ENCODE measurements at places on chromosomes 13 and 19.
A peak's percentile ranks its signal among the peaks of the same experiment; 100 is the strongest.

DNA sequence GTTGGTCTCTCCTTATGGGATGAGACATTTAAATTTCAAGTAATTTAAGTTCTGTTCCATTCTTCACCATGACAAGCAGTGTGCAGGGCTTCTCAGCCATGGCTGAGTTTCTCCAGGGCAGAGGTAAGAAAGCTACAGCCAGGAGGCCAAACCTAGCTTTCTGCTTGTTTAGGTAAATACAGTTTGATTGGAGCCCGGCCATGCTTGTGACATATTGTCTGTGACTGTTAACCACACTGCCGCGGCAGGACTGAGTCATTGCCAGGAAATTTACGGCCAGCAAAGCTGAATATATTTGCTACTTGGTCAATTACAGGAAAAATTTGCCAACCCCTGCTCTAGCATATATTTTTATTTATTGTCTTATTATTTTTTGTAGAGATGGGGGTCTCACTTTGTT is 10.7 kb downstream of the NLRP8 start:
- DNase-seq, result no peak

DNA sequence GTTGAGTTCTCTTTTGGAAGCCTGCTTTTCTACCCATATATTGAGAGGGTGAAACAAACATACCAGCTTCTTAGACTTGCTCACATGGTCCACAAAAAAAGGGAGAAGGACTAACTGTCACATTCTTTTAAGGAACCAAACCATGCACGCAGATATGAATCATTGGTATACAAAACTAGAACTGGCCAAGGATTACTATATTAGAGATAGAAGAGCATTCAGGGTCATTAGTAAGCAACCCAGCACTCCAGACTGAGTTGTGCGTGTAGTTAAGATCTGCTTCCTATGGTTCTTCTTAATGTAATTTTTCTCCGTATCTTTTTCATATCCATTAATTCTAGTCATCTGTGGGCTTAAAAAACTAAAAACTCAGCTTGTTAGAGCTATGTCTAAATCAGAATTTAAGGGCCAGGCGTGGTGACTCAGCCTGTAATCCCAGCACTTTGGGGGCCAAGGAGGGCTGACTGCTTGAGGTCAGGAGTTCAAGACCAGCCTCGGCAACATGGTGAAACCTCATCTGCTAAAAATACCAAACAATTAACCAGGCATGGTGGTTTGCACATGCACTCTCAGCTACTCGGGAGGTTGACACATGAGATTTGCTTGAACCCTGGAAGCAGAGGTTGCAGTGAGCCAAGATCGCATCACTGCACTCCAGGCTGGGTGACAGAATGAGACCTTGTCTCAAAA is 19.6 kb downstream of the ALG5 start:
- DNase-seq, result no peak

DNA sequence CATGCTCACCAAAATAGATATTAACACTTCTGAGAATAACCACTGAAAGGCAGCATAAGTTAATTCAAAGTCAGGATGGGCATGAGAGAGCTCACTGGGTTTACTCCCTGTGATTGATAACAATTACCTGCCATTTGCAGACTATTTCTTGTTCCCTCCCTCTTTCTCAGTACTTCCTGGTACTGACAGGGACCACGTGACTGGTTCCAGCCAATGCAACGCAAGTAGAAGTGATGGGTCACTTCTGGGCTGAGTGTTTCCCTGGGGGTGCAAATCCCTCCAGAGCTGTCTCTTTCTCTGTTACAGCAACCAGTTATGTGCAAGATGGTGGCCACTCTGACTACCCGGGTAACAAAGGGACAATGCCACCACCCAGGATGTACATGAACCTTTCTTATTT is 118.8 kb downstream of the EFNB2 start:
- no peak for DNase-seq

DNA sequence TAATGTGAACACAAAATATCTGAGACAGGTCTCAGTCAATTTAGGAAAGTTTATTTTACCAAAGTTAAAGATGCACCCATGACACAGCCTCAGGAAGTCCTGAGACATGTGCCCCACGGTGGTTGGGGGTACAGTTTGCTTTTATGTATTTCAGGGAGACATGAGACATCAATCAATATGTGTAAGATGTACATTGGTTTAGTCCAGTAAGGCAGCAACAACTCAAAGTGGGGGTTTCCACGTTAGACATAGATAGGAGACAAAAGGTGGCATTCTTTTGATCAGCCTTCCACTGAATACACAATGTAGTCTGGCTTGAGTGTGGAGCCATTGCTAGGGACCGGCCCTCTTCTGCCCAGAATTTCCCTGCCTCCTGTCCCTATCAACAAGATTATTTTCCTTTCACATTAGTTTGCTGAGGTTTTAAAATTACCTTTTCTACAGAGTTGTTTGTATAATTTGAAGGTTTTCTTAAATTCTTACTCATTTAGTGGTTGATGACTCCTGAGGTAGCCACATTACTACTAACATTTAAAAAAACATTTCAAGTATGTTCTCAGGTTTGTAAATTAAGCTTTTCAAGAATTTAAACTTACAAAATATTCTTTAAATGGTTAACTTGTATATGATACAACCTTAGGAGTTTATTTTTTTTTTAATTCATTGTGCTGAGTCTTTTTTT is 33.2 kb downstream of the RNASEH2B start:
- DNase-seq, result no peak

GRCh38 chr13:33351319-33351718 is 65.8 kb upstream of the STARD13 start:
- no peak for DNase-seq

DNA sequence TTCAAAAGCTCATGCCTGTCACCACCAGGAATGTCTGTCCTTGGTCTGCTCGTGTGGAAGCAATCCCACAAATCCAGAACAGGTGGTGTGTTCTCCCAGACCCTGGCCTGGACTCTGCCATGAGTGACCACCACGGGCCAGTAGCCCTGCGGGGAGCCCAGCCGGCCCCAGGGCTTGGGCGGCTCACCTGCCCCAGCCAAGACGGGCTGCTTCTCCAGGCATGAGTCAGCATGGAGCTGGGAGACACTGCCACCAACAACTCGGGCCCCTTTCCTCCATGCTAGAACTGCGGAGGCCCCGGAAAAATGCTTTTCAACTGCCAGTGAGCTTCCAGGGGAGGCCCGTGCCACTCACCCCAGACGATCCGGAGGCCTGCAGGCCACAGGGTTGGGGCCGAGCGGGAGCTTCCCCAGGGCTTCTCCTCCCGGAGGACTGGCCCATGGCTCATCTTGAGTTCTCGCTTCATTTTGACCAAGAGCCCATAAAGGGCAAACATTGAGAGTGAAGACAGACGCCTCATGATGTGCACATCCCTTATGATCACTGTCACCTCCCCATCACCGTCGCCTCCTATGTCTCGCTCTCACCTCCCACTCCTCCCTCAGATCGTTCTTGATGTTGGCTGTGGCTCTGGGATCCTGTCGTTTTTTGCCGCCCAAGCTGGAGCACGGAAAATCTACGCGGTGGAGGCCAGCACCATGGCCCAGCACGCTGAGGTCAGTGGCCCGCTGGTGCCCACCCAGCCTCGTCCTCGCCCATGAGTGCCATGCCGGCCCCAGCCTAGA is 16.7 kb downstream of the YIPF2 start:
- DNase-seq, result no peak

DNA sequence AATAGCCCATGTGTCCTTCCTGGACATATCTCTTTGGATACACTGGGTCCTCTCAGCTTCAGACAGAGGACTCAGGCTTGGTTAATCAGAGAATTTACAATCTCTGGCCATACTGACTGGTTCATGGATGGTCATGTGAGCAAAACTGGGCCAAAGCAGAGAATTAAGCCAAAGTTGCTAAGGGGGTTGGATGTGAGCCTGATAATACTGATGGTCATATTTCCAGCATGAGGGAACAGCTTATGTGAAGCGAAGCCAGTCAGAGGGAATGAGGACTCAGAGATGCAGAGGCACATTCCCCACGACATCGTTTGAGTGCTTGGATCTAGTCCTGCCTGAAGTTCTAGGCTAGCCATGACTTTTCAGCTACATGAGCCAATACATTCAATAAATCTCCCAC is 22.0 kb upstream of the LRRC4B start:
- no peak for DNase-seq

DNA sequence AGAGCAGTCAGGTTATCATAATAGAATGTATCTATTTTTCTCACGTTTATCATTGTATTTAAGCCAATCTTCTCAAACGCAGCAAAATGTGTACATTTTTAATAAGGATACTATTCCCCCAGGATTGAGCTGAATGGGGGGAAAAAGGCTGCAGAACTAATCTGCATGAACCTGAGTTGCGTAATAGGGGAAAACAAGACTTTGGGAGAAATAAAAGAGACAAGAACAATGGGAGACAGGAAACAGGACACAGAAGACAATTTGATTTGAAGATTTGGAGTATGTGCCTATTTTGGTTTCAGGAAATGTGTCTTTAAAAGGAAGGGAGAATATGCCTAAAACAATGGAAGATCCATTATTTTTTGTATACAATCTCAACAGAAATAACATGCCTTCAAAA is 844.5 kb downstream of the DIAPH3 start:
- DNase-seq, result no peak

- no peak for DNase-seq
Measured at GRCh38 chr13:97122381-97122996, 99.6 kb upstream of the MBNL2 start.

GRCh38 chr19:7161292-7161691 is 91.8 kb downstream of the ZNF557 start:
- no peak for DNase-seq

DNA sequence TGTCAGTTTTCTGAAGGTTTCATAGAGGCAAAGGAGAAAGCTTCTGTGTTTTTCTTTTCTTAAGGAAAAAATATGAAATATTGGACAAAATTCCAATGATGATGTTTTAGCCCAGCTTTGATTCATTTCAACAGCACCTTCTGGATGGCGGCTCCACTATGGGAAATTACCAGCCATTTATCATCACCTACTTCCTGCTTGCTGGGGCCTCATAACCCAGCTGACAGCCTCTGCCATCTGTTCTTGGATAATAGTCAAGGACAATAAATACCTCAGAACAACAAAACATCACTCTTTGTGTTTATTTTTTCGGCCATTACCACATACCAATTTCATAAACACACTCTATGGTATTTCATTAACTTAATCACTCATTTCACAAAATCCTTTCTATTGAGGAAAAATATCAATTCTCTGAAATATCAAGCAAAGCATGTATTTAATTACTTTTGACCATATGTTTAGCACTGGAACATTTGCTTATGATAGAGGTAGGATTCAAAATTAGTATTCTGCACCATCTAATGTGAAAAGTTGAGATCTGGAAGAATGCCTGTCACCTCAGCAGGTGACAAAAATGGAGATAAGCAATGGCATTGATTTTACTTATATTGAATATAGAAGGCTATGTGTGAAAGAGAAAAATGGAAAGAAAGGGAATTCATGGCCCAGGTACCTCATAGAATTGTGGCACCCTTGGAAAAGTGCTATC is 629.7 kb downstream of the LIG4 start:
- DNase-seq, result no peak

- no peak for DNase-seq
Measured at GRCh38 chr19:18789883-18790565, 1.1 kb downstream of the COMP start.

DNA sequence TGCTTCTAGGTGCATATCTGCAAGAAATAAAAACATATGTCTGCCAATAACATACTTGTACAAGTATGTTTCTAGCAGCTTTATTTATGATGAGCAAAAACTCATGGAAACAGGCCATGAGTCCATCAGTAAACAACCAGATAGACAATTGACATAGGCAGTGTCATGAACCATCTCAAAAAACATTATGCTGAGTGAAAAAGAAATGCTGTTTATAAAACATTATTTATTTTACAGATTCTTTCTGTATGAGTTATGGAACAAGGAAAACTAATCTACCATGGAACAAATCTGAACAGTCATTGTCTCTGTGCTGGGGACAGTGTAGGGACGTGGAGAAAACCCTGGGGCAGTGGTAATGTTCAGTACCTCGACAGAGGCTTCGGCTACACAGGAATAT is 283.9 kb downstream of the UQCRFS1 start:
- no peak for DNase-seq

- DNase-seq, result peak; percentile 46
Measured at GRCh38 chr19:19224852-19225494, 13.2 kb downstream of the NCAN start.

GRCh38 chr13:35723053-35723461 is 246.6 kb upstream of the MAB21L1 start:
- no peak for DNase-seq

GRCh38 chr13:114319441-114319913 is 5.2 kb downstream of the CHAMP1 start:
- no peak for DNase-seq

GRCh38 chr13:41655997-41656396 is 198.6 kb downstream of the RGCC start:
- DNase-seq, result no peak

DNA sequence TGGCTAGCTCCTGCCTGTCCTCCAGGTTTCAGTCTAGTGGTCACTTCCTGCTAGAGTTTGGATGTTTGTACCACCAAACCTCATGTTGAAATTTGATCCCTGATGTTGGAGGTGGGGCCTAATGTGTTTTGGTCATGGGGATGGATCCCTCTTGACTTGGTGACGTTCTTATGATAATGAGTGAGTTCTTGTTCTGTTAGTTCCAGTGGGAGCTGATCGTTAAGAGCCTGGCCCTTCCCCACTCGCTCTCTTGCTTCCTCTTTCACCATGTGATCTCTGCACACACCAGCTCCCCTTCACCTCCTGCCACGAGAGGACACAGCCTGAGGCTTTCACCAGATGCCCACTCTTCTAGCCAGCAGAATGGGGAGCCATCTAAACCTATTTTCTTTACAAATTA is 86.8 kb upstream of the SCEL start:
- DNase-seq, result no peak

- no peak for DNase-seq
Measured at GRCh38 chr13:105817498-105817897, 718.0 kb downstream of the EFNB2 start.

DNA sequence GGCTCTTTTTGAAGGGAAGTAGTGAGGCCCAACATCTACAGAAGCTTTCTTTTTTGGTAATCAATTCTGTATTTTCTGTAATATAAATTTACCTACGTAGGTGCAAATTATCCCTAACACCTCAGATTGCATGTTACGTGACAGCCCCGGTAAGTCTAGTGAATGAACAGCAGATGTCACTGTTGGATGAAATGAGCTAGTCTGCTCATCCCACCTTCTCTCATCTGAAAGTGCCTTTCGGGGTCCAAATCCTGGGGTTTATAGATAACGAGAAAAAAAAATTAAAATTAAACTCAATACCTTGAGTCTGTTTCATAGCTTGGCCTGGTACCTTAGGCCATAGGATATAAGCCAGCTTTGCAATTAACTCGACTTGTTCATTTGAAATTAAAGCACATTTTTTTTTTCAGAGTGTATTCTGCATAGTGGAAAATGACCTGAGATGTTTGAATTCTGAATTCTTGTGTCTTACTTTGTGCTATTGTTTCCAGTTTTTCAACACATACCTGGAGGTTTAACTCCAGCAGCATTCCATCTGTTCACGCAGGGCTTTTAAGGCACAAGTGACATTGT is 548.2 kb downstream of the GPC5 start:
- DNase-seq, result no peak

- DNase-seq, result no peak
Measured at GRCh38 chr19:56966225-56966696, 125.7 kb upstream of the PEG3 start.

All from activated CD4-positive, alpha-beta T cell treated with anti-CD3 and anti-CD28 coated beads, Interleukin-2, amount 50 U/mL, for 24 hours (primary cell).